ENCODE measurements at places on chromosomes 3 and 15. TPM values are rescaled to one million over a fixed set of nuclear protein-coding genes. Genes with fewer than 3 reads are reported as not detected.

DNA sequence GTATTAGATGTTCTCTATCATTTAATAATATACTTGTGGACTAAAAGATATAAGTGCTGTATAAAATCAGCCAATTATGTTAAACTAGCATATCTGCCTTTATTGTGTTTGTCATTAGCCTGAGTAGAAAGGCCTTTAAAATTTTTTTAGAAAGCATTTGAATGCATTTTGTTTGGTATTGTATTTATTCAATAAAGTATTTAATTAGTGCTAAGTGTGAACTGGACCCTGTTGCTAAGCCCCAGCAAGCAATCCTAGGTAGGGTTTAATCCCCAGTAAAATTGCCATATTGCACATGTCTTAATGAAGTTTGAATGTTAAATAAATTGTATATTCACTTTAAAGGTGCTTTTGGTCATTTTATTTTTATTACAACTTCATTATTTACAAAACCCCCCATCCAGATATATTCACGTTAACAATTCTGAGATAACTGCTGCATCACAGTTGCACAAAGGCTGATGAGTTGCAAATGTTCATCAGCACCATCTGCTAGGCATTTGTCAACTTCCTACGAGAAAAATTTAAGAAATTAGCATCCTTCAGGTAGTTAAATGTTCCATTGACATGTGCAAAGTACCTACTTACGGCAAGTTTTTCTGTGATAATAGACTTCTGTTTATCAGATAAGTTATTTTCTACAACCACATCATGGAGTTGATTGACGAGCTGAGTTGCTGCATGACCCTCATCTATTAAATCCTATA is 6.3 kb downstream of the EIF4A2 start:
- DNase-seq, result no peak

DNA sequence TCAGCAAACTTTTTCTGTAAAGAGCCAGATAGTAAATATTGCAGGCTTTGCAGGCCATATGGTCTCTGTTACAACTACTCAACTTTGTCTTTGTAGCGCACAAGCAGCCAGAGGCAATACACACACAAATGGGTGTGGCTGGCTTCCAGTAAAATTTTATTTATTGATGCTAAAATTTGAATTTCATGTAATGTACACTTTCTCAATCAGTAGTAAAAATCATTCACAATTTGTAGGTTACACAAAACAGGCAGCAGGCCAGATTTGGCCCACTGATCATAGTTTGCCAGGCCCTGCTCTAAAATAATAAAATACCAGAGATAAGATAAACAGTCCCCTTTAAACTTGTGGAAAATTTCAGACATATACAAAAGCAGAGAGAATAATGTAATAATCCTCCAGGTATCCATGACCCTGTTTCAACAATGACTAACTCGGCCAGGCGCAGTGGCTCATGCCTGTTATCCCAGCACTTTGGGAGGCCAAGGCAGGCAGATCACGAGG is 330.3 kb downstream of the SHQ1 start:
- no peak for DNase-seq

DNA sequence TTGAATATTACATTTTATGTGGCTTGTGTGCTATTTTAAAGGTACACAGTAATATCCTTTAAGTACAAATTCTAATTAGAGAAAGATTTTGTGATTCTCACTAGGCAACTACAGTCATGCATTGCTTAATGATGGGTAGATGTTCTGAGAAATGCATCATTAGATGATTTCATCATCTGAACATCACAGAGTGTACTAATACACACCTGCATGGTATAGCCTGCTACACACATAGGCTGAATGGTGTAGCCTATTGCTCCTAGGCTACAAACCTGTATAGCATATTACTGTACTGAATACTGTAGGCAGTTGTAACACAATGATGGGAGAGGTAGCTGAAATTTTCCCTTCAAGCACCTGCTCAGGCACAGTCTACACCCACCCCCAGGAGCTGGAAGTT is 217.4 kb upstream of the EOMES start:
- no peak for DNase-seq

DNA sequence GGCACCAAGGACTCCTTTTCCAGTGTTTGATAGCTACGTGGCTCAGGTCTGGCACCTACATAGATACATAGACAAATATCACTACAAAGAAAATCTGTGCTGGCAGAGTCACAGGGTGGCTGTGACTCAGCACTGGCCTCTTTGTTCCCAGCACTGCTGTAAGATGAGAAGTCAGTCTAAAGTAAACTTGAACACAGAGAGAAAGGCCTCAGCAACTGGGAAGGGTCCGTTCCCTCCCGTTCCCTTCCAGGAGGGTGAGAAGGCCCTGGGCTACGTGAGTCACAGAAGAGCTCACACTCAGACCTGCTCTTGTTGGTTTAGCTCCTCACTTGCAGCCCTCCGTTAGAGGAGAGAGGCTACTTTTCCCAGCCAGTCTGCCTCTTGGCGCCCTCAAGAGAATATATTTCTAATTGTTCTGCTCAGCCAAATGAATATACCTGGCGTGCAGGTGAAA is 23.1 kb downstream of the ANXA2 start:
- DNase-seq, result no peak

- DNase-seq, result no peak
Measured at GRCh38 chr3:73622091-73622805, 2.5 kb downstream of the PDZRN3 start.

- DNase-seq, result no peak
Measured at GRCh38 chr3:66302288-66302687, 81.5 kb downstream of the SLC25A26 start.

Gene TRH
- total RNA-seq, result not detected
